Central memory CD4-positive, alpha-beta T cell (primary cell): ENCODE measurements at places on chromosomes 12 and 14.

DNA sequence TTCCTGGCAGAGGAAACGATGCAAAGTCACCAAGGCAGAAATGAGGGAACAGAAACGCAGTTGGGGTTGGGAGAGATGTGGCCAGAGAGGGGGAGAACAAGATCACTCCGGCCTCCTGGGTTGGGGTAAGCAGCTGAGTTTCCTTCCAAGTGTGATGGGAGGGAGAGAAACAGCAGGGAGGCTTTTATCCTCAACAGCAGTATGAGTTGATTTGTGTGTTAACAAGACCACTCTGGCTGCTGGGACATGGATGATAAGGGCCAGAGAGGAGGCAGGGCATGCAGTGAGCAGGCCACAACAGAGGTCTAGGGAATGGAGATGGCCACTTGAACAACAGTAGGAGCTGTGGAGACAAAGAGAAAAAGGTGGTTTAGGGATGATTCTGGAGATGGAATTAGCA, 66.8 kb downstream of the GLRX5 start:
- DNase-seq = no peak

GRCh38 chr12:12562016-12562483, 613 bp downstream of the DUSP16 start:
- DNase-seq = no peak

- no peak for DNase-seq
These were observed 101.6 kb upstream of the PLXNC1 start for GRCh38 chr12:94046626-94047410.

DNA sequence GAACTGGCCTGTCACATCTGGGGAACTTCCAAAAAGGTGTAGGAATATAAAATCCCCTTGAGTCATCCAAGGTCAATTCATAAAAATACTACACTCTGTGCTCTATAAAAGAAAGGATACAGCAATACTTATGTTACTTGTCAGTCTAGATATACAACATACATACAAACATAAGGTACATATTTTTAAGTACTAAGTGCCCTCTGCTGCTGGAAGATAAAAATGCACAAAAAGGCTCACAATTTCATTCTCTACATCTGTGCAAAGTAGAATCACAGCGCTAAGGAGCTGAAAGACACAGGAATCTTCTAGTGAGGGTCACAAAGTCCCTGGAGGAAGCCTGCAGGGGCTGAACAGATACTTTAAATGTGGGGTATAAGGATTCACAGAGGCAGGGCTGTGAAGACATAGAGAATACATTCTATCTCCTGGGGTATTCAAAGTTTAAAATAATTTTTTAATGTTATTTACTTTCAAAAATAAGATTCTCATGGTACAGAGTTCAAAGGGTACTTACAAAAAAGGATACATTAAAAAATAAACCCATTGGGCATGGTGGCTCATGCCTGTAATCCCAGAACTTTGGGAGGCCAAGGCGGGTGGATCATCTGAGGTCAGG, 10.2 kb upstream of the GOLGA5 start:
- DNase-seq = peak; percentile 42

DNA sequence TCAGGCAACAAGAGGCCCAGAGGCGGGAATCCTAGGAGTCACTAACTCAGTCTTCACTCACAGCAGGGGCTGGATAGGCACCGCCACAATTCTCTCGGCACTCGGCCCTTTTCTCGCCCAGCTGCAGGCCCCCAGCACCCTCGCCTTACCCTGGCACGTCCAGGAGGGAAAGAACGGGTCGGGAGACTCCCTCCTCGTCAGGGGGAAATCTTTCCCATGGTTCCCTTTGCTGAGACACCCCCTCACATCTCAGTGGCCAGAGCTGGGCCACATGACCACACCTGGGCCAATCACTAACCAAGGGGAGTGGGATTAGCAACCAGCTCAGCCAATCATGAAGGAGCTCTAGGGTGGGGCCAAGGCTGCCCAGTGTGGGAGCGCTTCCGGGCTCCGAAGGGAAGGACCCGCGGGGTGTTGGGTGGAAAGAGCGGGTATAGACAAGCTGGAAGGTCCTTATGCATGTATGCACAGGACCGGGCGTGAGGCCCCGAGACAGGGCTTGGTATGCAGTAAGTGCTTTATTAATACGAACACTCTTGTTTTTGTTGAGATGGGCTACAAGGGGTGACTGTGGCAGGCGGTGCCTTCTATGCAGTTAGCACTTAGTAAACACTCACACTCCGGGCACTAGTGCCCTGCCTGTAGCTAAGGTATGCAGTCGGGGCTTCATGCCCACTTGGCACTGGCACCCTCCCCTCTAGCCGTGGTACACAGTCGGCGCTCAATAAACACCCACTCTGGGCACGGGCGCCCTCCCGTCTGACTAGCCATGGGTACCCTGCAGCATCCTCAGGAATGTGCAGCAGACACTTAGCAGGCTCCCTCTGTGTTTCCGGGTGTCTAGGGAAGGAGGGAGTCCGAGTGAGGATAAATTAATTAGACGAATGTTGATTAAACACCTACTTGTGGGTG, 40.3 kb downstream of the ADGRD1 start:
- DNase-seq = no peak

- DNase-seq = no peak
These were observed 44.2 kb downstream of the IRF2BPL start for GRCh38 chr14:76984297-76984696.

DNA sequence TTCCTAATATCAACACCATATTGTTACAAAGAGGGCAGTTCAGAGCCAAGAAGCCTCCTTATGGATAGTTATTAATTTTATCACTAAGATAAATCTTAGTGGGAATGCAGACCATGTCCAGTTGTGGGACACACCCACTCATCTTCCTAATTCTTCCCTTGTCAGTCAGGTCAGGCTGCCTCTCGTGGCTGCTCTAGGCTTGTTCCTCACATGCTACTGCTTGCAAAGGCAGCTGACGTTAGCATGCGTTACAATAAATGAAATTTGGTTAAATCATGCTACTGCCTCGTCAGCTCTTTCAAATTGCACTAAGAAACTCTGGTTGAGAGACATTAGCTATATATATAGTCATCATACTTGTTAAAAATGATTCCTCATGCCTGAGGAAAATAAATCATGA, 108.4 kb downstream of the CAND1 start:
- DNase-seq = no peak

- DNase-seq = peak; percentile 37
These were observed 4.2 kb upstream of the CLECL1 start for GRCh38 chr12:9736936-9737705.

DNA sequence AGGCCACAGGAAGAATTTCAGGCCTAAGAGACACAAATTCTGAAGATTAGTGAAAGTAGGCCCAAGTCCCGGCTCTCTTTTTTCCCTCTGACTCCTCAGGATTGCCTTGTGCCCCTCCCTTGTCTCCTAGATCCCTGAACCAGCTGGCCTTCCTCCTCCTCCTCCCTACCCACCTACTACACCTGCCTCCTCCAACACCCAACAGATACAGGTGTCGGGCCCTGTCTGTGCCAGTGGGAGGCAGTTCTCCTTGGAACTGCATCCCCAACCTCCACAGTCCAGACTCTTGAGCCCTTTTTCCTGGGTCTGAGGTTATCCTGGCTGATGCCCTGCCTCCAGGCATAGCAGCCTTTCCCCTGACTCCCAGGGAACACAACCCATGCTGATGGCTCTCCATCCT, 1.8 kb downstream of the PPP1R1A start:
- no peak for DNase-seq
